Sciatic nerve (tissue), 2 donors: ENCODE measurements at places on chromosomes 1 and 21. TPM values are rescaled to one million over a fixed set of nuclear protein-coding genes. Genes with fewer than 3 reads are reported as not detected.

Gene NBPF26
- 59.3 TPM for total RNA-seq

Gene EFNA4
- 3.1 TPM for total RNA-seq

Gene SPRR2A
- total RNA-seq, result 0.67 TPM

Gene TRAPPC3
- 46.8 TPM for total RNA-seq

Gene RIMS3
- 8.7 TPM for total RNA-seq

Gene CYP4A11
- total RNA-seq, result 0.36 TPM

Gene COL11A1
- total RNA-seq, result 19.0 TPM

Gene NBPF10
- 4.3 TPM for total RNA-seq

Gene CHIT1
- total RNA-seq, result 0.22 TPM

Gene MACF1
- 322 TPM for total RNA-seq

Gene NPR1
- 34.1 TPM for total RNA-seq

Gene DNASE2B
- not detected for total RNA-seq

GRCh38 chr1:231272880-231273279, 31.9 kb downstream of the GNPAT start:
- DNase-seq, result no peak

DNA sequence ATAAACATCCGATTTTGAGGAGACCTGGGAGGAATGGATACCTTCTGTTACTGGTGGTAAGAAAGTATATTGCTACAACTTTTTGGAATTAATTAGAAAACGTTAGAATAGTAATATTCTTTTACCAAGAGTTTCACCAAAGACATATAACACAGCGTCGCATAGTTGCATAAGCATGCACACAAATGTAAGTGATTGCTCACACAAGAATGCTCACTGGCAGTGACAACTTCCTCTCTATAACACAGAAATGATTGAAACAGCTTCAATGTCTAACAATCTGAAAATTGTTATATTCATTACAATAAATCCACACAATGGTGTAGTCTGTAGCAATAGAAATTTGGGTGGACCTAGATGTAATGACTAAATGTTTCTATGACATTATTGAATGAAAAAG, 998.6 kb downstream of the TTLL7 start:
- DNase-seq, result no peak

GRCh38 chr1:86933562-86934377, 19.3 kb downstream of the HS2ST1 start:
- no peak for DNase-seq

DNA sequence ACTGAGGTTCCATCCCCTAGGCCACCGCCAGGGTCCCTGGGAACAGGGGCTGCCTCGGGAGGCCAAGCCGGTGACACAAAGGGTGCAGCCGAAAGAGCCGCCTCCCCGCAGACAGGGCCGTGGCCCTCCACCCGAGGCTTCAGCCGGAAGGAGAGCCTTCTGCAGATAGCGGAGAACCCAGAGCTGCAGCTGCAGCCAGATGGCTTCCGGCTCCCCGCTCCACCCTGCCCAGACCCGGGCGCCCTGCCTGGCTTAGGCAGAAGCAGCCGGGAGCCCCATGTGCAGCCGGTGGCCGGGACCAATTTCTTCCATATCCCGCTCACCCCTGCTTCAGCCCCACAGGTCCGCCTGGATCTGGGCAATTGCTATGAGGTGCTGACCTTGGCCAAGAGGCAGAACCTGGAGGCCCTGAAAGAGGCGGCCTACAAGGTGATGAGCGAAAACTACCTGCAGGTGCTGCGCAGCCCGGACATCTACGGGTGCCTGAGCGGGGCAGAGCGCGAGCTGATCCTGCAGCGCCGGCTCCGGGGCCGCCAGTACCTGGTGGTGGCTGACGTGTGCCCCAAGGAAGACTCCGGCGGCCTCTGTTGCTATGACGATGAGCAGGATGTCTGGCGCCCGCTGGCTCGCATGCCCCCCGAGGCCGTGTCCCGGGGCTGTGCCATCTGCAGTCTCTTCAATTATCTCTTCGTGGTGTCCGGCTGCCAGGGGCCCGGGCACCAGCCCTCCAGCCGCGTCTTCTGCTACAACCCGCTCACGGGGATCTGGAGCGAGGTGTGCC, 1.4 kb downstream of the KLHDC7A start:
- no peak for DNase-seq

DNA sequence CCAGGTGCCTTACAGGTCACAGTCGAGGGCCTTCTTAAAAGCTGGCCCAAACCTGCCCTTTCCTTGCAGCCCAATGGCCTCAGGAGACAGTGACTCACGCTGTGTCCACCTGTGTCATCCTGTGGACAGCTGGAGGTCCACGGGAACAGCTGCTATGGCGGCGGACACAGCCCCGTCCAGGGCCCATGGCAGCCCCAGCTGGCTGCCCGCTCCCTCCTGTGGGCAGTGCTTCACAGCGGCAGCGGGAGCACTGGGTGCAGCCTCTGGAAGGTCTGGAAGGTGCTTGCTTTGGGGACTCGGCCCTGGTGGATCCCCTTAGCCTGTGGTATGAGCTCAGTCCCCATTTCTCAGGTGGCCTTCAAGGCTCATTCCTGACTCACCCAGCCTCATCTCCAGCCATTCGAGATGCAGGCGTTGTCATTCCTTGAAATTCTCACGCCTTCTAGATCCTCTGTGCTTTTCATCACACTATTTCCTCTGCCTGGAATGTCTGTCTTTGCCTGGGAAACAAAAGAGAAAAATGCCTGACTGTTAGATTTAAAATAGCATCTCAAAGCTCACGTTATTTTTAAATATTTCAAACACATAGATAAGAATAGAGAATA, 86.8 kb downstream of the KIF26B start:
- no peak for DNase-seq

DNA sequence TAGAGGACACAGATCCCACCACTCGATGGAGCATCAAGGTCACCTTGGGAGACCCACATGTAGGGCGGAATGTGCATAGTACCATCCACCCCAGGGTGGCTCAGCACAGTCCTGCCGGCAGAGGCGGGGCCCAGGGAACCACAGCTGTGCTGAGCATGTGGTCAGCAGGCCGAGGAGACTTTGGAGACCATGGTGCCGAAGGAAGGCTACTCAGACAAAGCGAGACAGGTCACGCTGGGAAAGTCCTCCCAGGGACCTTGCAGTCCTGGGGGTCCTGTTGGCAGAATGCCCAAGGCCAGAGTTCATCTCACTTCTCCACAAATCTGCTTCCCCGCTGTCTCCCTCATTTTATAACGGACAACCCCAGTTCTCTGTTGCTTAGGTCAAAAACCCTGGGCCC, 22.5 kb downstream of the WNT3A start:
- DNase-seq, result peak; percentile 27

- peak; percentile 77 for DNase-seq
Observed at GRCh38 chr1:226608699-226609505, 60.3 kb downstream of the STUM start.

GRCh38 chr1:203450479-203451149, 25.0 kb upstream of the PRELP start:
- DNase-seq, result peak; percentile 50

- DNase-seq, result no peak
Observed at GRCh38 chr1:214312530-214313051, 31.6 kb downstream of the SMYD2 start.

DNA sequence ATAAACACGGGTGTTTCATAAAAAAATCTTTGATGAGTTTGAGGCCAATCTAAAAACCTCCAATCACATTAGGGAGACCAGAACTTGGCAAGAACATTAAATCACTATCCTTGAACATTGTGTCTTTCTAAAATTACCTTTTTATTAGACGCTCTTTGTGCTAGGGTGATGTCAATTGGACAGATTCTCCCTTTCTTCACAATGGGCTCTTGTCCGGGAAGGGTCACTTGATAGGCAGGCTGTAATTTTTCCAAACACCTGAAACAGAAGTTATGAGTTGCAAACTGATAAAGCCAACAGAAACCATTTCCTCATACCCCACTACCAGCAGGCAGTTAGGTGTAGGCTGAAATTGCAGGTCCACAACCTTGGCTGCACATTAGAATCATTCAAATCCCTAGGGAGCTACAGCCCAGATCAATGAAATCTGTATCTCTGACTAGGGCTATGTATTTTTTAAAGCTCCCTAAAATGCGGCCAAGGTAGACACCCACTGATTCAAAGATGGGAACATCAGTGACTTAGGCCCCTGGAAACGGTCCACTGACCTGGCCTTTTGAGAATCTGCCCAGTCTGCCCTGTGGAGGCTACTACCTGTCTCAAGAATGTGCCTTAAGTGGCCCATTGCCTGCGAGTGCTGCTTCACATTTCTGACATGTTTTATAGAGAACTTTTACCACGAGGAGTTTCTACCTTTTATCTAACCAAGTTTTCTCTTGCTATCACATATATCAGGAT, 16.5 kb downstream of the EIF2D start:
- no peak for DNase-seq

GRCh38 chr1:181577475-181577874, 94.2 kb downstream of the CACNA1E start:
- DNase-seq, result no peak

- no peak for DNase-seq
Observed at GRCh38 chr1:7379441-7379971, 391.6 kb upstream of the VAMP3 start.

DNA sequence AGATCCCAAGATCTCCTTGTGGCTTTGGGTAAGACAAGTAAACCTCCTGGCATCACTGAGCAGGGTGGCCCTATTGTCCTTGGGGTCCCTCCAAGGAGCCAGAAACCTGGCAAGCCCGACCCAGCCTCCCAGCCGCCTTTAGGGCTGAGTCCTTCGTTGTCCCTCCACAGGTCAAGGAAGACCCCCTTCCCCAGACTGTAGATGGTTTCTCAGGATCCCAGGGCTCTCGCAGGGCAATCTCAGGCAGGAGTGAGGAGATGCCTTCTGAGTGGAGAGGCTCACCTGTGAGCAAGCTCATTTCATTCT, 71.6 kb upstream of the CSF3R start:
- no peak for DNase-seq

GRCh38 chr1:228884196-228884595, 148.9 kb downstream of the RHOU start:
- DNase-seq, result no peak

GRCh38 chr21:27425172-27425571, 458.3 kb upstream of the ADAMTS5 start:
- no peak for DNase-seq
